ENCODE measurements at places on chromosomes 7 and 10. TPM values are rescaled to one million over a fixed set of nuclear protein-coding genes. Genes with fewer than 3 reads are reported as not detected.

DNA sequence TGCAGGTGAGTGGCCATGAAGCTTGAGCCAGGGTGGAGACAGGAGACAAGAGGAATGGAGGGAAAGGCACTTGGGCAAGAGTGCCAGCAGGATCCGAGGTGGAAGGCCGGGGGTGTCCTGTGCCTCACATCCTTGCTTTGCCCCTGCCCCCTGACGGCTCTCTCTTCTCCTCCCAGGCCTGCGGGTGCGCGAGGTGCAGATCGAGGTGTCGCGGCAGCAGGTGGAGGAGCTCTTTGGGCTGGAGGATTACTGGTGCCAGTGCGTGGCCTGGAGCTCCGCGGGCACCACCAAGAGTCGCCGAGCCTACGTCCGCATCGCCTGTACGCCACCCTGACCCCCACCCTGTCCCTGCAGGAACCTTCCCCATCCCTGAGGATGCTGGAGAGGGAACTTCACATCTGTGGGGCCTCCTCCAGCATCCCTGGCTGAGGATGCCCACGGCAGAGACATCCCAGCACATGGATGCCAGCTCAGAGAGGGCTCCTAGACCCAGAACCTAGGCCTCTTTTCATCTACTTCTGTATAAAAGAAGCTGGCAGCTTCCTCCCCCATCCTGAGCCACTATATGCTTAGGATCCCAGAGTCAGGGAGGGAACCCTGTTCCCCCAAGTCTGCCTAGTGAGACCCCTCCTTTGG is 34.4 kb upstream of the SLC29A3 start:
- DNase-seq: no peak

DNA sequence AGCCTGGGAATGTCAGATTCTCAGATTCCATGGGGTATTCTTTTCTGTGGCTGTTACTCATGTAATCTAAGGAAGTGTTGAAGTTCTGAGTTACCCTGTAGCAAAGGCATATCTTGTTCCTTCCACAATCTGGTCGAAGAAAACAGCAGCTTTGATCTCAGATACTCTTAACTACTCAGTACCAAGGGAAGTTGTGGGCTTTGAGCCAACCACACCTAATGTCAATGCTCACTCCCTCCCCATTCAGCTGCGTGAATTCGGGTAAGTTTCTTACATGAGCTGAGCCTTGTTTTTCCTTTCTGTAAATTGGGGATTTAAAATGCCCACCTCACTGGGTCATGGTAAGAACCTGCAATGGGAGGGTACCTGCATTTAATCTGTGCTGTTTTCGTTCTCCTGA is 52.5 kb downstream of the PTPRN2 start:
- no peak for DNase-seq

- no peak for DNase-seq
These were observed 59.9 kb upstream of the DNAJB6 start for GRCh38 chr7:157276731-157277562.

PODXL gene
- total RNA-seq: 1.3 TPM

GFRA1 gene
- total RNA-seq: not detected

Data from activated naive CD4-positive, alpha-beta T cell treated with anti-CD3 and anti-CD28 coated beads, Interleukin-2, amount 50 U/mL, for 72 hours (primary cell).